ENCODE measurements at places on chromosomes 5 and 9.

DNA sequence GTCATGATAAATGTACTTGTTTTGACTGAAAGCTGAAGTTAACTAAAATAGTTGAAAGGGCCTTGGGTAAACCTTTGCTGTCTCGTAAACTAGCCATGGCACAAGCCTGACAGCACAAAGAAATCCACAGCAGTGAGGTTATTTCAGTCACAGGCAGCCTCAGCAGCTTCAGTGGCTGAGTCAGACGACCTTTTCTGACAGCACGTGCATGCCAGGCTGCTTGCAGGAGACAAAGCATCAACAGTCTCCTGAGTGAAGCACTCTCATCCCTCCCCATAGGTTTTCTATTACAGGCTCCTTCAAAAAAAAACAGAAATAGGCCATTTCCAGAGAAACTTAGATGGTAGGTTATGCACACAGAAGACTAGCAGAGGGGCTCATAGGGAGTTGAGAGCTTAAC, 34.6 kb downstream of the OXCT1 start:
- no peak for DNase-seq

- DNase-seq = no peak
Measured at GRCh38 chr5:154836225-154836624, 14.2 kb downstream of the FAXDC2 start.

GRCh38 chr5:168822248-168822744, 243.1 kb upstream of the PANK3 start:
- no peak for DNase-seq

GRCh38 chr9:136603216-136603615, 57.4 kb upstream of the NOTCH1 start:
- no peak for DNase-seq

DNA sequence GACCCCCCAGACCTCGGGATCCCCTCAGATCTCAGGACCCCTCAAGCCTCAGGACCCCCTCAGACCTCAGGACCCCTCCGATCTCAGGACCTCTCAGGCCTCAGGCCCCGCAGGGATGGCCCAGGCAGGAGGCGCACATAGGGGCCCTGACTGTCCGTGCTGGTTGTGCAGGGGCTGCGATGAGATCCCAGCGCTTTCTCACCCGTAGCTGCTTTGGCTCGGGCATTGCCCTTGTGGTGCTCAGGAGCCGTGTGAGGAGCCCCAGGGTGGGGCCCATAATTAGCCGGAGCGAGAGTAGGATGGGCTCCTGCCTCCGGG, 680 bp upstream of the LPCAT1 start:
- no peak for DNase-seq

GRCh38 chr9:131310833-131311554, 21.5 kb downstream of the PLPP7 start:
- DNase-seq = peak; percentile 22

GRCh38 chr5:76388791-76389512, 14.1 kb upstream of the IQGAP2 start:
- no peak for DNase-seq

- DNase-seq = no peak
Measured at GRCh38 chr9:6415266-6415665, 2.3 kb downstream of the UHRF2 start.

DNA sequence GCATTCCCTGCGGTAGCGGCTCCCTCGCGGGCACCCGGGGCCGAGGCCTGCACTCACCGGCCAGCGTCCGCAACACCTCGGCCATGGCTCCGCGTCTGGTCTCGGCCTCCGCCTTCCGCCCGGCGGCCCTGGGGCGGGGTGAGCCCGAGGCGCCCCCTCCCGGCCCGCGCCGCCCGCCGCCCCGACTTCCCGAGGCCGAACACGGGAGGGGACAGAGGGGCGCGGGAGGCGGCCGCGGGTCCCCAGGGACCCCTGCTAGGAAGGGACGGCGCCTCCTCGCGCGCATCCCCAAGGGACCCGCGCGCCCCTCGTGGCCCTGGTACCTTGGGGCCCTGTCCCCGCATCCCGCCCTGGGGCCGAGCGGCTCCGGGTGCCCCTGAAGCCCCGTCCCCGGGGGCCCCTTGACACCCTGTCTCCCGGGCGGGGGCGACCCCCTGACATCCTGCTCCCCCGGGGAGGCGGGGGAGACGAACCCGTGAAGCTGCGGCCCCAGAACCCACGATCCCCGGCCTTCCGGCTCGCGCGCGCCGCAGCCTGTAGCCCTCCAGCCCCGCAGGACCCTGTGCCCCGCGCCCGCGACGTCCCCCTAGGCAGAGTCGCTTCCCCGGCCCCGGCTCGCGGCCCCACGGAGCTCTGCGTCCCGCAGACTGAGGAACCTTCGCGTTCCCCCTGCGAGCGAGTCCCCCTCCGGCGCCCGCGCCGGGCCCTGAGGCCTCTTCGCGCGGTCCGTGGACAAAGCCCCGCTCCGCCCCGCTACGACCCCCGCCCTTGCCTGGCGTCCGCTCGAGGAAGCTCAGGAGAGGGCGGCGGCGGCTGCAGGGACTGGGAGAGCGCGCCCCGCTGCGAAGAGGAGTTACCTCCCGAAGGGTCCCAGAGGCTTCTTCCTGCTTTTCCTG, at the start of gene ABO:
Gene ABO, minus strand, starts transcription at position 97 of the 896 bp plus-strand sequence.
- no peak for DNase-seq

- no peak for DNase-seq
Measured at GRCh38 chr9:1513105-1513504, 462.9 kb downstream of the DMRT2 start.
